Melanocyte of skin (primary cell): ENCODE measurements at places on chromosomes 6 and 20. TPM values are rescaled to one million over a fixed set of nuclear protein-coding genes. Genes with fewer than 3 reads are reported as not detected.

KCNK16 gene
- total RNA-seq = not detected in 2 replicates

PNPLA1 gene
- not detected in 2 replicates for total RNA-seq

TFAP2D gene
- total RNA-seq = not detected in 2 replicates

C6orf132 gene
- total RNA-seq = 0.34 TPM in 1 of 2 replicates, not detected in the other

ZNFX1 gene
- 70.5 and 142 TPM in 2 replicates for total RNA-seq

FAM184A gene
- total RNA-seq = 0.31 and 0.33 TPM in 2 replicates

QKI gene
- total RNA-seq = 208 and 256 TPM in 2 replicates

NRN1 gene
- total RNA-seq = 1.8 TPM in 1 of 2 replicates, not detected in the other
